ENCODE measurements at places on chromosomes 7 and 10.
A peak's percentile ranks its signal among the peaks of the same experiment; 100 is the strongest.

- DNase-seq, result peak; percentile 69
Observed at GRCh38 chr10:132591166-132591971, 53.8 kb downstream of the INPP5A start.

DNA sequence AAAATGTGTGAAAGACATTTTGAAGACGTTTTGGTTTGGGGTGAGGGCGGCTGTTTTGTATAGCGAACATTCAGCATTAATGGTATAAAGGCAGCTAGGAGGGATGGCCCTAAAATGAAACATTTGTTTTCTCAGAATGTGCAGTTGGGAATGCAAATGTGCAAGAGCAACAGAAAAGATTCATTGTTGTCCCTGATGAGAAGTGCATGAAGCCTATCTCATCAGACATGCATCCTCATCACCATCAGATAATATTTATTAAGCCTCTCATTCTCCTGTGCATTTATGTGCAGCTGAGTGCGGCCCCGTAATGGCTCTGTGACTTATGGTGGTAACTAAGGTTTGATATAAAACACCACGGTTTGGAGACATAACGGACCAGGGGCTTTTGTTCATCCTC is 199.5 kb downstream of the GFRA1 start:
- no peak for DNase-seq

DNA sequence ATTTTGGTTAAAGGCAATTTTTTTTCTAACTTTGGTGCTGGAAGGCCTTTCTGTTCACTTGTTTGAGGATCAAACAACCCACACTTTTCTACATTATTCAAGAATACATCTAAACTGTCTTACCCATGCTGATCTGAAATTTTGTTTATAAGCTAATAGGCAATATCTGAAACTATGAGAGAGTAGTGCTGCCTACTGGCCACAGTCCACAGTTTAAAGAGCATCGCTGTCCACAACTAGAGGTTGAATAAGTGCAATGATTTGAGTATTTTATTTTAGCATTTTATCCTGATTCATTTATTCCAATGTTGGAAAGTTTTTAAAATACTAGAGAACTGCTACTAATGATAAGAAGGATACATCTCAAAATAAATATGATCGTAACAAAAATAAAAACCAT is 306.9 kb downstream of the ELMO1 start:
- DNase-seq, result no peak

DNA sequence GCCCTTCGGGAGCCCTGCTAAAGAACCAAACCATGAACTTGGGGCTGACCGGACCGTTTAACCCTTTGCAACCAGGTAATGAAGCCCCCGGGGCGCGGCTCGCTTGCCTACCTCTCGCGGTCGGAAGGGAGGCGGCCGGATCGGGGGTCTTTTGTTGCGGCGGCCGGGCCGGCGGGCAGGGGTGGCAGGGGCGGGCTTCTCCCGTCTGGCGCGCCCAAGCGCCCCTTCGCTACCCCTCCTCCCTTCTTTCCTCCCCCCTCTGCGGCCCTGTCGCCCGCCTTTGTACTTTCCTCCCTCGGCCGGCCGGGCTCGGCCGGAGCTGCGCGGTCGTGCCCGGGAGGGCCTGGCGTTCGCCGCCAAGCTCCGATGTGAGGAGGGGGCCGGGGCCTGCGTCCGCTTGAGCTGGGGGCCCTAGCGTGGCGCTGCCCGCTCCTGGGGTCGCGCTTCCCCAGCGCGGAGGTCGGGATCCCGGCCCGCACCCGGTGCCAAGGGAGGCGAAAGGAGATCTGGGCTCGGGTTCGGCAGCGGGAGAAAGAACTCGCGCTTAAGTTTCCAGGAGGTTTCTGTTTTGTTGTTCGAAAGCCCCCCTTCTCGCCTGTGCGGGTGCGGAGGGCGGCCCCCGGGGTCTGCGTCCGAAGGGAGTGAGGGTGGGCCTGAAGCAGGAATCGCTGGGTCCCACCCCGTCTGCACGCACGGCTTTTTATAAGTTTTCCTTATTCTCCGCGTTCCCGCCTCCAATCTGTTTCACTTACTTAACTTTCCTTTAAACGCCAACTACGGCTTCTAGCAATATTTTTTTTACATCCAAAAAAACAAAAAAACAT is 436.8 kb upstream of the GALNT17 start:
- DNase-seq, result no peak

GRCh38 chr7:23467291-23467805 is 2.9 kb downstream of the IGF2BP3 start:
- DNase-seq, result no peak

- DNase-seq, result no peak
Observed at GRCh38 chr10:34824870-34825269, 9.8 kb upstream of the PARD3 start.

DNA sequence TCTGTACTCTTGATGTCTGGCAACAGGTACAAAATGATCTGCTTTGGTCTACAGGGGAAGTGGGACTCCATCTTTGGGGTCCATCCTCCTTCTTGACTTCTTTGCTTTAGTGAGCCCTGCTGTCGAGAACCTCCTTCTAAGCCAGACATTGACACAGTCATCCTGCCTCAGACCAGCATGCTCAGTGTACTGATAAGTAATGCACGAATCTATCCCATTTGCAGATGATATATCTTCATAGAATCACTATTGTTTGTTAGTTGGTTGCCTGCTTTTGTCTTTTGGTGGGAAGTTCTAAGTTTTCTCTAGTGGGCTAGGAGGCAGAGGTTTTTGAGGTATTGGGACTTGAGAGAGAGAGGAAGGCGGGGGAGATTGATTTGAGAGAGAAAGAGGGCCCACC is 8.9 kb downstream of the H2BK1 start:
- DNase-seq, result no peak

DNA sequence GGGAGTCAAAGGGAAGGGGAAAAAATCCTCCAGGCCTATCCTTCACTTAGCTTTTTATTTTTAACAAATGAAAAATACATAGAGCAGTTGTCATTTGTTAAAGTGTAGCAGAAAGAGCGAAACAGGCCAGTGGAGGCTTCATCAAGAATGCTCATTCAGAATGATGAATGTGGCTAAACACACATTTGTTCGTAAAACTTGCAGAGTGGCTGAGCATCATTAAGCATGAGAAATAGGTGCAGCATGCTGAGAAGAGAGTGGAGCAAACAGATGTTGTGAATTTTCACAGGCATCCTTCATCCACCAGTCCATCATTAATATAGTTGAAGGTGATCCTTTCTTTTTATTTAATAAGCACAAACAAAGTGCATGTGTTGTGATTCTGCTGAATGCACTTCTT is 407.6 kb downstream of the LRMDA start:
- DNase-seq, result no peak

DNA sequence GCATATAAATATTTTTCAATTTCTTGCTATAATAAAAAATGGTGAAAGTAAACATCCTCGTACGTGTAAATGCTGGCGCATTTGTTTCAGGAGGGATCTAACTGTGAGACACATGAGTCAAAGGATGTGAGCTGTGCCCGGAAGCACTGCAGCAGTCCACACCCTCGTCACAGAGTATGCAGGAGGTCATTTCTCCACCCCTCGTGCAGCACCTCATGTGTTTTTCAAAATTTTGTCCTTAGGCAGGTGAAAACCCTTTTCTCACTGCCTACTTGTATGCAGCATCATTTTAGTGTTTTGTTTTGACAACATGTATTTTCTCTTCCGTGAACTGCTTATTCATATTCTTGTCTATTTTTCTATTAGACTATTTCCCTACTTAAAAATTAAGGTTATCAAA is 162.7 kb downstream of the AVL9 start:
- peak; percentile 18 for DNase-seq

DNA sequence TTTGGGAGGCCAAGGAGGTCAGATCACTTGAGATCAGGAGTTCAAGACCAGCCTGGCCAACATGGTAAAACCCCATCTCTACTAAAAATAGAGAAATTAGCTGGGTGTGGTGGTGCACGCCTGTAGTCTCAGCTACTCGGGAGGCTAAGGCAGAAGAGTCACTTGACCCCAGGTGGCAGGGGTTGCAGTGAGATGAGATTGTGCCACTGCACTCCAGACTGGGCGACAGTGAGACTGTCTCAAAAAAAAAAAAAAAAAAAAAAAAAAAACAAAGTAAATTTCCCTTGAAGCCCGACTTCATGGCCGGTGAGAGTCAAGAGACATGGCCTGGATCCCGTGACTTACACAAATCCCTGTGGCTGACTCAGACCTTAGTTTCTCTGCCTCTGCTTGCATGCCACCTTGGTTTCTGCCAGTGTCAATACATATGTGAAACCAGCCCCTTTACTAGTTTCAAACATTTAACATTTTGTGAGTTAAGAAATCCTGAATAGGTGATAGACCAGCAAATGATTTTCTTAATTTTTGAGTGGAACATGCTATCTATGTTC is 62.8 kb downstream of the ZEB1 start:
- DNase-seq, result peak; percentile 36

- no peak for DNase-seq
Observed at GRCh38 chr7:15245831-15246230, 316.0 kb downstream of the AGMO start.

DNA sequence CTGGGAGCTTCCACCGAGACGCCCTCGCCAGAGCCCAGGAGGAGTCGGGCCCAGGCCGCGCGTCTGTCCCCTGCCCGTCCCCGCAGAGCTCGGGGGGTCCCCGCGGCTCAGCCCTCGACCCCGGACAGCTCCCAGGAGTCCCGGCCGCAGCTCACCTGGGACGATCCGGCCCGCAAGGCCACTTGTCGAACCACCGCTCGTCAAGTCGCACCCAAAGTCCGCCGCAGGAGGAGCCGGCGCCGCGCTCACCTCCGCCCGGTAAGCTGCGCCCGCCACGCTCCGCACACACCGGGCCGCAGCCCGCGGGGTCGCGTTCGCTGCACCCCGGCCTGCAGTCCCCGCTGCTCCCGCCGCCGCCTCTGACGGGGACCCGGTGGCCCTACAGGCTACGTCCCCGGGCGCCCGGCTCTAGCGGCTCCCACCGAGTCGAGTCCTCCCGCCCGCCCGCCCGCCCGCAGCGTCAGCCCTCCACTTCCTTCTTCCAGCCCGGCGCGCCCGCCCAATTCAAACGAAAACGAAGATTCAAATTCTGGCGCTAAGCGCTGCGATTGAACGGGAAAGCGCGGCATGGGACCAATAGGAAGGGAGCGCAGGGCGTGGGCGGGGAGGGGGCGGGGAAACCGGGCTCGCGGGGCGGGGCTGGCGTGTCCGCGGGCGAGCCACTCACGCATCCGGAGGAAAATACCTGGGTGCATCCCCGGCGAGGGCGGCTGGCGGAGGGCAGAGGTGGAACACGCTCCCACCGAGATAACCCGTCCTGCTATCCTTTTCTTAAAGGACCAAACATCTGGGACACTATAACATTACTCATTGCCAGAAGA is at the start of gene MKI67:
TSS of gene MKI67 (minus strand) at position 480 of the 821 bp plus-strand sequence. CDS start 756 bp downstream, outside the sequence.
- peak; percentile 94 for DNase-seq

DNA sequence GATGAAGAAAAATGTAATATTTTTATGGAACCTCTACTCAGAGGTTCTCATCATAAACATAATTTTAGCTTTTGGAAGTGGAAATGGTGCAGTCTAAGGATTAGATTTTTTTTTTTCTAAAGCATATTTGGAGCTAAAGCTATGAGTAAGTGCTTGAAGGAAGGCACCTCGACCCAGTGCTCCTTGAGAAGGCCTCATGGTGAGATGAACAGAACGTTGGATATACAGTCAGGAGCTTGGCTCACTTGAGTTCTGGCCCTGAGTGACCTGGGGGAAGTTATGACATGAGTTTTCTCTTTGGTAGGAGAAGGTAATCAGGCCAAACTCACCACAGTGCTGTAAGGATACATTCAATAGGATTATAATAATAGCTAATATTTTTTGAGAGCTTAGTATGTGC is 163.3 kb downstream of the JCAD start:
- DNase-seq, result peak; percentile 45

GRCh38 chr10:1577373-1577770 is 160.0 kb downstream of the ADARB2 start:
- no peak for DNase-seq

GRCh38 chr7:18459484-18460245 is 35.9 kb upstream of the HDAC9 start:
- no peak for DNase-seq

DNA sequence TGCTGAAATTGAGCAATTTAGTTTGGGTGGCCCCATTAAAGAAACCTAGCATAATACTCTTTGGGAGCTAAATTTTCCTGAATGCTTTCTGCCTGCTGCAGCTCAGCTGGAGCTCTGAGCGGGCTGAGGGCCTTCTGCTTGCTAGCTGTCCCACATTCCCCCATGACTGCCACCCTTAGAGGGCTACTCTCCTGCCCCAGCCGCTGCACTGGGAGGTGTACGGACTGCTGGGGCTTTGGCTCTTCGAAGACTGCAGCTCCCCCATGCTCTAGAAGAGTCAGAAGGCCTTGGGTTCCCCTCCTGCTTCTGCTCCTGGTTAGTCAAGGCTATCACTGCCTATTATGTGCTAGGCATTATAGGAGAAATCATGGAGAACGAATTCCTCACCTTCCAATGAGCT is 31.5 kb downstream of the BLVRA start:
- DNase-seq, result no peak

DNA sequence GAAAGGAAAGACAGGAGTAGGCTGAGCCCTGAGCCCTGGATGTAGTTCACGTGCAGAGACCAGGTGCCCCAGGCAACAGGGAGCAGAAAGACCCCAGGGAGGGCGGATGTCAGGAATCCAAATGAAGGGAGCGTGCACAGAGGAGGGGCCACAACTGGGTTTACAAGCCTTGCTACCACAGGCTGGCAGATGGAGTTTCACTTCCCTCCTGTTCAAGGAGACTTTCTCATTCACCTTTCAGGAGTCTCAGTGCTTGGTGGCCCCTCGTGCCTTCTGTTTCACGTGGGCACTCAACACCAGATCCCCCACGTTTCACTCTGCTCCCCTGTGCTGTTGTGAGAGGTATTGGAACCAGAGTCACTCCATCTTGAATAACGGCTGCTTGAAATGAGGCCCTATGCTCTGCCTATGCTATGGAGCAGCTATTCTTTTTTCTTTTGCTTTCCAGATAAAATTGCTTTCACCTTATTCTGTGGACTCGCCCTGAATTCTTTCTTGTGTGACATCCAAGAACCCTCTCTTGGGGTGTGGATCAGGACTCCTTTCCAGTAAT is 601.4 kb upstream of the IGFBP3 start:
- no peak for DNase-seq

GRCh38 chr7:91083855-91084644 is 180.2 kb upstream of the FZD1 start:
- DNase-seq, result peak; percentile 43

- DNase-seq, result no peak
Observed at GRCh38 chr10:97529685-97530465, 31.2 kb downstream of the UBTD1 start.

DNA sequence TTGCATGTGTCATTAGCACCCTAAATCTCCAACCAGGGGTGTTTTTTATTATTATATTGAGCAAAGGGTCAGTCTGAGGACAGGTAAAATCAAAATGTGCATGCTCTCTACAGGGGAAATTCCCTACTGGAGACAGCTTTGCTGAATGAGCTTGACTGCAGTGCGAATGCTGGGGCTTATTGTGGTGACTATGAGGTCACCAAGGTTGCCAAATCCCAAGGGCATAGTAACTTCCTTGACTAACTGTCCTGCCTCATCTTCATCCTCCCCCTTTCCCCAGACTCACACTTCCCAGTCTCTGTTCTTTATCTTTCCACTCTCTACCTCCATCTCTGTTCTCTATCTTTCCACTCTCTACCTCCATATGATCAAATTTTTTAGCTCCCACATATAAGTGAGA is 22.9 kb upstream of the AOC1 start:
- no peak for DNase-seq

GRCh38 chr10:70034232-70034631 is 18.4 kb upstream of the MACROH2A2 start:
- DNase-seq, result no peak

GRCh38 chr7:79298145-79298760 is 155.2 kb downstream of the MAGI2 start:
- peak; percentile 52 for DNase-seq

GRCh38 chr10:117699436-117700075 is 157.0 kb downstream of the EMX2 start:
- peak; percentile 11 for DNase-seq

GRCh38 chr10:24873281-24873683 is 79.1 kb downstream of the PRTFDC1 start:
- peak; percentile 94 for DNase-seq
